CD4-positive, alpha-beta T cell treated with Interleukin-4 for 1 hour (primary cell): ENCODE measurements at places on chromosomes 6 and 20.

- DNase-seq = no peak
Measured at GRCh38 chr6:39295611-39296011, 18.6 kb downstream of the KCNK17 start.

DNA sequence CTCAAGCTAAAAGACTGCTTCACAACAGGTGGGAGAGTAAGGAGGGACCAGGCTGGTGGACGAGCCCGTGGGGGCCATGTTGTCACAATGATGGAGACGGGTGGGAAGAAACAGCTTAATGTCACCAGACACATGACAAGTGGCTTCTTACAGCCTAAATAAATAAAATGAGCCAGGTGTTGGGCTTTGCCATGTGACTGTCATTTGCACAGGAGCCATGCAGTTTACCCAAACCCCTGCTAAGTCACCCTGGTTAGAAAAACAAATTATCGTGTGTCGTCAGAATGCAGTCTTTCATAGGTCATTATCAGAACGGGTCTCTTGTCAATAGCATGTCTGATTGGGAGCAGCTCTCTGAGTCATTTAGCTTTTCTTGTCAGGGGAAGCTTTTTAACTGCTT is 18.5 kb downstream of the BTBD3 start:
- DNase-seq = no peak

- no peak for DNase-seq
Measured at GRCh38 chr6:51793393-51793792, 294.0 kb downstream of the PKHD1 start.

GRCh38 chr20:23403751-23404150 is 17.5 kb downstream of the NAPB start:
- no peak for DNase-seq

GRCh38 chr20:56810141-56810540 is 181.0 kb downstream of the TFAP2C start:
- DNase-seq = no peak

GRCh38 chr6:19269341-19269898 is 567.8 kb upstream of the ID4 start:
- no peak for DNase-seq

DNA sequence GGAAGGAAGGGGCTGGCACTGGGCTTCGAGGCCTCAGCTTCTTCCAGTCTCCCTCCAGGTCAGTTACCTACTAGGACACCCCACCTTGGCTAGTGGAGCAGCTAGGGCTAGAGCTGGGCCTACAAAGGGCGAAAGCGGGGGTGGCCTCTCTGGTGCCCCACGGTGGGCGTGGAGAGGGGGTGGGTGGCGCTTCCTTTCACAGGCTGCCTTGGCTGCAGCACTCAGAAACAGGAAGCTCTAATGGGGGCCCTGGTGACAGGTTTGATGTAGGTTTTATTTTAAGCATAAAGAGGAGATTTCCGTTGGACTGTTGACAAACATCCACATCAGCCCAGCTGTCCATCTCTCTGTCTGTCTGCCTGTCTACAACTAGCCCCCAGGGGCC is 13.4 kb downstream of the FAM110A start:
- DNase-seq = peak; percentile 68

DNA sequence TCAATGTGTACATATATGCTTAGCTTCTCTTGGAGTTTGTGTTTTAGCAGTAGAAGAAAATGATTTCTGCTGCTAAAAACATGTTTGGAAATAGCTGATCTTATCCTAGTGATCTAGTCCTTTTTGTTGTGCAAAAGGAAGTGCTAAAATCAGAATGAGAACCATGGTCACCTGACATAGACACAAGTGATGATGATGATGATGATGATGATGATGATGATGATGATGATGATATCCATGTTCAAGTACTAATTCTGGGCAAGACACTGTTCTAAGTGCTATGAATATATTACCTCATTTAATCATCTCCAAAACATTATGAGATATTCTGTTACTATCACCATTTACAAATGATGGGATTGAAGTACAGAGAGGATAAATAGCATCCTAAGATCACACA is 79.8 kb downstream of the ANKEF1 start:
- DNase-seq = no peak

DNA sequence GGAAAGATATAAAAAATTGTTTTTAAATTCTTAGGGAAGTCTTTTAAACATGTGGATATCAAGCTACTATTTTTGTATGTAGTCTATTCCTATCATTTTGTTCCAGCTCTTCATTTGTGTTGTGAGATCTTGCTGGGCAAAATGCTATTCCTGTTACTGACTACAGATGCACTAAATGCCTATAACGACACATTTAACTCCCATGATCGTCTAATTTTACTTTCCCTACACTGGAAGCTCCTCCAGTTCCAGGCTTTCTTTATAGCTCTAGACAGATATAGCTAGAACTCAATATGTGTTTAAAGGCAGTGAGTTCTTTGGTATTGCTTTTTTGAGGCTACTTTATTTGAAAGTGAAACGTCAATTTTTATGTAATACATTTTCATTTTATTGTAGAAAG is 971.5 kb upstream of the CITED2 start:
- no peak for DNase-seq

- no peak for DNase-seq
Measured at GRCh38 chr20:8464368-8464767, 332.3 kb downstream of the PLCB1 start.

DNA sequence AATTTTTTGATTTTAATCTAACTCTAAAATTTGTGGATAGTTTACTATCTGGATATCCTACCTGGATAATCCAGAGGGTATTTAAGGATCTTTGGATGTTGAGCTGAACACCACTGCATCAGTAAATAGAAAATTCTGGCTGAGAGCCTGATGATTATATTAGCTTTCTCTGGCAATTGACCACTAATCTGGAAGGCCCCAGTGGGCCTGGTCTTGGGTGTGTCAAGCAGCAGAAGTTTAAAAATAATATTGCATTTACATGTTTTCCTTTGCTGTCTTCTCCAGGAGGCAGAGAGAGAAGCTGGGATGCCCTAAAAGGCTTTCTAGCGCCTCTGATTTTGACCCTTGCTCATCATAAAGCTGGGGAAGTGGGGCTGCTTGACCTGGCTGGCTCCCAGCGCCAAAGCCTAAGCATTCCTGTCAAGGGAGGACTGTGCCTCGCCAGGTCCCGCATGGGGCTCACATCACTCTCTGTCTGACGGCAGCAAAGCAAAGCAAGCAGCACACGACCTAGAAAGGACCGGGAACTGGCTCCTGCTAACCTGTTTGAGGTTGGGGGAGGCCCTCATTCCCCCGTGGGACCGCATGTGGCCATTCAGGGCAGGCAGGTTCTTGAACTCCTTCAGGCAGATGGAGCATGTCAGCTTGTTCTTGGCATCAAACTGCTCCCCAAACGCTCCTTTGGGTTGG is 46.6 kb upstream of the MRPS10 start:
- DNase-seq = no peak

DNA sequence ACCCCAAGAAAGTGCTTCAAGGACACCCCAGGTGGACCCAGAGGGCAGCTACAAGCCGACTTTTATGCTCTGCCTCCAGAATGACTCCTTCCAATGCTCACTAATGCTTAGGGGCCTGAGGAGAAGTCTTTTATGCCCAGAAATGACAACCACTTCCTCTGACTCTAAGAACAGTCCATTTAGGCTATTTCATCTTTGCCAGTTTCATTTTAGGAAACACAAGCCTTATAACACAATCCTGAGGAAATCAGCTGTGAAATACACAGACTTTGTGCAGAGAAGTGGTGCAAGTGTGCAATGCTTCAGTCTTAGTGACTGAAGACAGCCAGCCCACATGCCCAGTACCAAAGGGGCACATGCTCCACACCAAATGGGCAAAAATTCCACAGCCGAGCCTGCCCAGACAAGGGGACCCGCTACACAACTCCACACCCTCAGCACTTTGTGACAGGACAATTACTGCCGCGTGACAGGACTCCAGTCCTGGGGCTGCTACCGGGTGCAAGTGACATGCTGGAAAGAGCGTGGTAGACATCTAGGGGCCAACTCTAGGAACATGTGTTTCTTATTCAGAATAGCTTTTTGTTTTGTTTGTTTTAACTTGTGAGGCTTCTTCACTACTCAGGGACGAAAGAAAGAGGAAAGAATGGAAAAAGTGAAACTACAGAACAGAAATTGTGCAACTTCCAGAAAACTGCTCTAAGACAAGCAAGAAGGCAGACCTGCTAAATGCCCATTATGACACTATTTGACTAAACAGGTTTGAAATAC is 28.2 kb upstream of the PLAGL1 start:
- DNase-seq = no peak

- no peak for DNase-seq
Measured at GRCh38 chr6:125844989-125845388, 54.2 kb downstream of the NCOA7 start.

DNA sequence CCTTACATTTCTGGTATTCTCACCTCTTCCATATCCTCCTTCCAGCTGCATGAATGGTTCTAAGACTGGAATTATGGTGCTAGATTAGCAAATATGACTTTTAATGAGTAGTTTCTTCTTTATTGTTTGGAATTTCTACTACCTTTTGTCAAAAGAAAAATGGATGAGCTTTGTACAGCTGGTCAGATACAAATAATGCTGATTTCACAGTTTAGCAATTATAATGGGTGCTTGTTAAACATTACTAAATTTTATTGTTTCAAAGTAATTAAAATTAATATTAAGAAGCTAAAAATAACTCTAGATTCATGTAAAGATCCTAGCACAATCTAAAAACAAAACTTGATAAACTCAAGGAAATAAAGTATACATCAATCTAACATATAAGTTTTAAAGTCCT is 32.3 kb upstream of the BEND6 start:
- no peak for DNase-seq

- no peak for DNase-seq
Measured at GRCh38 chr20:23257848-23258746, 92.5 kb upstream of the NXT1 start.

- peak; percentile 81 for DNase-seq
Measured at GRCh38 chr6:167093922-167094432, 28.9 kb upstream of the CCR6 start.

- DNase-seq = peak; percentile 62
Measured at GRCh38 chr6:158057213-158057987, 75.7 kb downstream of the SYNJ2 start.

- no peak for DNase-seq
Measured at GRCh38 chr6:124977067-124977908, 15.1 kb downstream of the RNF217 start.

DNA sequence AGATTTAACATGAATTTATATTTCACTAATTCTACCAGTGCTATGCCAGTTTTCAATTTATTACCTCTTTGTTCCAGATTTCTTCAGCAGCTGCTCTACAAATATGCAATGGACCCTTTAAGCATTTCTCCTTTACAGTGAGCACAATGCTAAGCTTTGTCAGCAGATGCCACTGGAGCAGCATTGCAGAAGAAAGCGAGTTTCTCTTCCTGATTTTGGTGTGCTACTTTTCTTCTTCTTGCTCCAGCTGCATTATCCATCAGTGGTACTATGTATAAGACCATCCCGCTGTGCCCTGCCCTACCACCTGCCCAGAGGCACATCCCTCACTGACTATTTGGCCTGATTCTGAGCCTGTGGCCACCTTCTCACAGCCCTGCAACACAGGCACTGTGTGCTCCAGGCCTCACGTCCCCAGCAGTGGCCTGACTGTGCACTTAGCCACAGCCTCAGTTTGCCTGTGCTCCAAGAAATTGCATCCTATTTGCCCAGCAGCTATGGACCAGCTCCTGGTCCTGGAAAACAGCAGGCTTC is 84.1 kb downstream of the TNFAIP3 start:
- DNase-seq = no peak

GRCh38 chr20:63268671-63269439 is 3.8 kb upstream of the ARFGAP1 start:
- no peak for DNase-seq

DNA sequence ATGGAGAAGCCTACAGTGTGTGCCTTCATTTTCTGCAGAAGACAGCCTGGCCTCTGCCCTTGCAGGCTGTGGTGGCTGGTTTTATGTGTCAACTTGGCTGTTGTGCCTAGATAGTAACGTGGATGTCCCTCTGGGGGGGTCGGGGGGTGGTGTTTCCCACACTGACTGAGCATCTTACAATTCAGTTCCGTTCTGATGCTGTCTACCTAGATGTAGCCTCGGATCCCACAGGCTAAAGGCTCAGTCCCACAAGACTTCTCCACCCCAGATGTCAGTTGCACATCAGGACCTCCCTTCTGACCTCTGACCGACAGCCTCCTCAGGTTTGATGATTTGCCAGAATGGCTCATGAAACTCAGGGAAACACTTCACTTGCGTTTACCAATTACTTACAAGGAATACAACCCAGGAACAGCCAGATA is 4.4 kb downstream of the PYGB start:
- DNase-seq = no peak

- DNase-seq = no peak
Measured at GRCh38 chr20:5508044-5508443, 191.3 kb upstream of the PROKR2 start.

- no peak for DNase-seq
Measured at GRCh38 chr20:13419477-13419876, 198.4 kb downstream of the ISM1 start.

GRCh38 chr20:17381724-17382123 is 149.5 kb downstream of the BFSP1 start:
- DNase-seq = no peak

DNA sequence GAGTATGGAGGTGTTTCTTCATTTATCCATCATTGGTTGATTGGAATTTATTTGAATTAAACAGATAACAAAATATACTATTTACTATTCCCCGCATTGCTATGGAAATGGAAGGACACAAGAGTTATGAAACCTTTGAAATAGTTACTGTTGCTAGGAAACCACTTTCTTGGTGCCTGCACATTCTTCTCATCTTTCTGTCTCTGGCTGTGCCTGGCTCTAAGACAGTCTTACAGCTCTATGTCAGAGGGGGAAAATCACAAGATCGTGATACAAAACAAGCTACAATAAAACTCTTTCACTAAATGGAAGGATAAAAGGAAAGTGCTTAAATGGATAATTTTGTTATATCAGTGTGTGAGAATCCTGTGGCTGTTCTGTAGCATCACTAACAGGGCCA is 453.0 kb downstream of the LMBRD1 start:
- no peak for DNase-seq

DNA sequence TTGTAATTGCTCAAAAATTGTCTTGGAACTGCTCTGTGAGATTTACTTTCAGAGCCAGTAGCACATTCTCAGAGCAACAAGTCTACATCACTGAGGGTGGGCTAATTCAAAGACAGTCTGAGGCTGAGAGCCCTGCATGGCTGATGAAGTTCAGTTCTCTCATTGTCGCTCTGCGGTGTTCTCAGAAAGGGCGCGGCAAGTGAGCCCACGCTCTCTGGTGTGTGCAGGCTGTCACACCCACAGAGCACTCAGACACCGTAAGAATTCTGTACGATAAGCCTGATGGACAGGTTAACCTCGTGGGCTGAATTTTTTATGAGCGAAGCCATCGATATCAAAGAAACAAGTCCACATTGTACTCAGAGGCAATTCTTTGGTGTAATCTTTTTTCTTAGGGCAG is 557.8 kb downstream of the HACE1 start:
- DNase-seq = no peak

- DNase-seq = no peak
Measured at GRCh38 chr6:136751522-136751956, 40.7 kb downstream of the MAP3K5 start.

- no peak for DNase-seq
Measured at GRCh38 chr6:53985366-53985765, 125.9 kb upstream of the MLIP start.
